ENCODE measurements at places on chromosomes 2 and 18. TPM values are rescaled to one million over a fixed set of nuclear protein-coding genes. Genes with fewer than 3 reads are reported as not detected.

Gene TNFRSF11A
- 0.94 TPM for total RNA-seq

Gene VWC2L
- total RNA-seq = not detected

DNA sequence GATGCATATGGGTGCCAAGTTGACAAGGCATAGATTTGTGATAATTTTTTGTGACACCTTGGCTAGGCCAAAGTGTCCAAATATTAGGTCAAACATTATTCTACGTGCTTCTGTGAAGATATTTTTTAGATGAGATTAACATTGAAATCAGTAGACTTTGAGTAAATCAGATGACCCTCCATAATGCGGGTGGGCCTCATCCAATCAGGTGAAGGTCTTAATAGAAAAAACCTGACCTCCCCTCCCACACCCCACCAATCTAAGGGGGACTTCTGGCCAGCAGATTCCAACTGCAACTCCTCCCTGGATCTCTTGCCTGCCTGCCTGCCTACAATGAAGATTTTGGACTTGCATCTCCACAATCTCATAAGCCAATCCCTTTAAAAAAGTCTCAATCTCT is 118.8 kb upstream of the LMAN1 start:
- DNase-seq = no peak

Gene UGT1A8
- not detected for total RNA-seq

DNA sequence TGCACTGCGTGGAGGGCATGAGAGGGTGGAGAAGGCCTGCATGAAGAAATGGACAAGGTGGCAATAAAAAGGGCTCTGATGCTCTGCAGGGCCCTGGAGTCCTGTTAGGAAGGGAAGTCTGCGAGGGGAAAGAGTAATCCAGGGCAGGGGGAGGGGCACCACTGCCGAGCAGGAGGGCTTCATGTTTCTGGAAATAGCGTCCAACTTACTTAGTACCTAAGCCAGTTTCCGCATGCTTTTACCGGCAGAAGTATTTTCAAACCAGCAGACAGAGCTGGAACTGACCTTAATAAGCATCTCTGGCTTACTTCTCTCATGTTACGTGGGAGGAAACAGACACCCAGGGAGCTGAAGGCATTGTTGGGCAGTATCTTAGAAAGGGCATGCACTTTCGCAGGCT is 156.7 kb downstream of the GALNT14 start:
- no peak for DNase-seq

Gene ZBTB7C
- 2.6 TPM for total RNA-seq

- DNase-seq = no peak
These were observed 228.1 kb upstream of the KCNJ3 start for GRCh38 chr2:154470376-154470775.

Gene ST6GAL2
- not detected for total RNA-seq

GRCh38 chr2:126863336-126864015 is 35.2 kb upstream of the TEX51 start:
- no peak for DNase-seq

DNA sequence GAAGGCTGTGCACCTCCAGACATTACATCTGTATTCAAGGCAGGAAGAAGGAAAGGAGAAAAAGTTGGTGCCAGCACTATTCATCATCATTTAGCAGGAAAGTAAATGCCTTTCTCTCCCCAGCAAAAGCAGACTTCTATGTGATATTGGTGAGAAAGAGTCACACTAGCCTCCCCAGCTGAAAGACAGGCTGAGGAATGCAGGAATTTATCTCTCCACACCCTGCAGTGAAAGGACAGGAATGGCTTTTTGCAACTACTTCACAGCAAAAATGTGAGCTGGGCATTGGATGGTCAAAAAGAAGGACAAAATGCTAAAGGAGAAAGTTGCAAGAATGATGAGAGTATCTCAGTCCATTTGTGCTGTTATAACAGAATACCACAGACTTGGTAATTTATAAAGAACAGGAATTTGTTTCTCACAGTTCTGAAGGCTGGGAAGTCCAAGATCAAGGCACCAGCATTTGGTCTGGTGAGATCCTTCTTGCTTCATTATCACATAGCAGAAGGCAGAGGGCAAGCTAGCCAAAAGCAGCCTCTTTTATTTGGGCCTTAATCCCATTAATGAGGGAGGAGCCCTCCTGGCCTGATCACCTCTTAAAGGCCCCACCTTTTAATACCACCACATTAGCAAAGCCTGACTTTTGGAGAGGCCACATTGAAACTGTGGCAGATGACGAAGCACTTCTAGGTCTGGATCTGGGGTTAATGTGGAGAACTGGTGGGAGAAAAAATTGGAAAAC is 388.1 kb upstream of the SLC14A2 start:
- DNase-seq = no peak

DNA sequence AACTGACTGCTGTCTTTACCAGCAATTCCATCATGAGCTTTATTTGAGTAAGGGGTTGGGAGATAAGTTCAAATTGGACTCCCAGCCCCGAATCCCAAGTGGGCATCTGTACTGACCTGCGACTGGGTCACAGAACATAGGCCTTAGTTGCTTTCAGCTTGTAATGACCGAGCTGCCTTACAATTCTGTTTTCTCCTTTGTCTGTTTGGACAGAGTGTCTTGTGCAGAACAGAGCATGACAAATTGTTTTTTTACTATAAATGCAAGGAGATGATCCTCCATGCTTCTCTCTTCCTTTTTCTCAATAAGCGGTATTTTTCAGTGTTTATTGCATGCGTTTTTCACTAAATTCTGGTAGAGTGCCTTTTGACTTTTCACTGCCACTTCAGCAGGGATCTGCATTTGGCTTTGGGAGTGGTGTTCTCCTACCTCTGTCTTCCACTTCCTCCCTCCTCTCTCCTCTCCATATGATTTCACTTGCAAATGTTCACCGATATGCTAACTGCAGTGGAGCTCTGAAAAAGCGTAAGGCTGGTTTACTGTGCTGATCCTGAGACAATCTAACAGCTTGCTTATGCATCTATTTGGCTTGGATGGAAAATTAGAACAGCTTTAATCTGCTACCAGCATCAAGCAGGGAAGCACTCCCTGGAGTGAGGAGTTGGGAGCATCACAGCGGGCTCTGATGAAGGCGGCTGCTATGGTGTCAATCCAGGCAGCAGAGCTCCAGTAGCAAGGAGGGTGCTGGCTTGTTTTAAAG is 158.8 kb upstream of the SMIM21 start:
- DNase-seq = no peak

GRCh38 chr2:94874277-94874997 is 3.2 kb downstream of the TEKT4 start:
- no peak for DNase-seq

- DNase-seq = no peak
These were observed 151.9 kb upstream of the MYCN start for GRCh38 chr2:15788455-15788829.

Gene MAT2A
- total RNA-seq = 116 TPM

- no peak for DNase-seq
These were observed 251.7 kb upstream of the PXDN start for GRCh38 chr2:1995987-1996386.

DNA sequence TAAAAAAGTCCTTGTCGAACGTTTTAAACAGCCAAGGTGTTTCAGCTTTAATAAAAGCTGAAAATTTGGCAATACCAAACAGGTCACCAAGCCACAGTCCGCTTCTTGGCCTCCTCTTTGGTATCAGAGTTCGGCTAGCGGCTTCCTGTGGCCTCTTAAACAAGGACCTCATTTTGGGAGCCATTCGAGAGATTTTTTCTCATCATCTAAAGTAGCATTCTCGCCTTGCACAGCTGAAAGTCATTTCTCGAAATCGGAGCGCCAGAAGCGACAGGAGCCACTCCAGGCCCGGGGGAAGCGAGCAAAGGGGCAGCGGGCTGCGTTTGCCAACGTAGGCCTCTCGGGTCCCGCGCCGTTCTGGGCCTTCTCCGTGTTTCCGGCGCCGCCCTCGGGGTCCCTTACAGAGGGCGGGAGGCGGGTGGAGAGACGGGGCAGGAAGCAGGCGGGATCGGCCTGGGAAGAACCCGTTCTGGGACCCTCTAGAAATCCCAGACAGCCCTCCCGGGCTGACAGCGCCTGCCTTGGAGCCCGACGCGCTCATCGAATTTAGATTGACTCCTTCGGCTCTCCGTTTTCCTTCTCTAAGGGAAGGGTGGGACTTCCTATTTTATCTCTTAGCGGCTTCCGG is 522 bp upstream of the ZNF407 start:
- peak; percentile 85 for DNase-seq

DNA sequence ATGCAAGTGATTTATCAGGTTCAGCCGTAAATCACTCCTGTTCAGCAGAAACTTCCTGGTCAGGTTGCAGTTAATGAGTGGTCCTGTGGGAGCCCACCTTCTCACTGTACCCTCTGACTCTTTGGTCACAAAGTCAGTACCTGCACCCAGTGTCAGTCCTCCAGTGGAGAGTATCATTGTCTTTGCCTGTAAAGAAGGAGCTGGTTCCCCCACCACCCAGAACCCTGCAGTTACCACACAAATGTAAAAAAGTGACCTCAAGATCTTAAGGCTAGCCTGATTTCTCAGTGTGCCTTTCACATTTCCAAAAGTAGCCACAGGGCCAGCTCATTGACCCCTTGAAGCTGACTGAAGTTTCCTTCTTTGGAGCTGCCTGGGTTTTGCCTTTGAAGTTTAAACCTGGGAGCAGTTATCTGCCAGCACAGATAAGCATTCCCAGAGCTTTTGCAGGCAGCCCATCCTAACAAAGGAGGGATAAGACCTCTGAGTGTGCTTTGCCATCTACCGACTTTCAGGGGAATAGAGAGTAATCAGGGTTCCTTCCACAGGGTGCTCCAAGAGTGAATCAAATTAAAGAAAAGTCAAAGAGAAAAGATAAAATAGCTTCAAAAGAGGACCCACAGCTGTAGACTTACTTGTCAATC is 725.2 kb downstream of the CPS1 start:
- DNase-seq = no peak

DNA sequence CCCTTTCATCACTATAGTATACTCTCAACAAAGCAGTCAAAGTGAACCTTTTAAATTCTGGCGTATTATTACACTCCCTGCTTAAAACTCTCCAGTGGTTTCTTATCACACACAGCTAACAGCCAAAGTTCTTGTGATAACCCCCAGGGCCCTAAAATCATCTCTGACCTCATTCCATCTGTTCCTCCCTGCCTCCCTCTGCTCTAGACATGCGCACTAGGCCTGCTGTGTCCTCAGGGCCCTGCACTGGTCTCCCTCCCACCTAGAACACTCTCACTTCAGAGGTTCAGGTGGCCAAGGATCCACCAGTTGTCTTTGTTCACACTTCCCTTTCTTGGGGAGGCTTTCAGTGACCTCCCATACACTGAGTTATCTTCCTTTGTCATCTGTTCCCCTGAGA is 603.4 kb downstream of the DSC3 start:
- no peak for DNase-seq
